SW 1271 (cell line): ENCODE measurements at places on chromosomes 4 and X.

- DNase-seq, result no peak
Measured at GRCh38 chr4:181702864-181703495, 540.2 kb upstream of the TENM3 start.

GRCh38 chr4:139243448-139244365 lies 36.3 kb downstream of the MGARP start:
- peak; percentile 48 for DNase-seq

- no peak for DNase-seq
Measured at GRCh38 chr4:67437974-67438713, 107.2 kb downstream of the CENPC start.

DNA sequence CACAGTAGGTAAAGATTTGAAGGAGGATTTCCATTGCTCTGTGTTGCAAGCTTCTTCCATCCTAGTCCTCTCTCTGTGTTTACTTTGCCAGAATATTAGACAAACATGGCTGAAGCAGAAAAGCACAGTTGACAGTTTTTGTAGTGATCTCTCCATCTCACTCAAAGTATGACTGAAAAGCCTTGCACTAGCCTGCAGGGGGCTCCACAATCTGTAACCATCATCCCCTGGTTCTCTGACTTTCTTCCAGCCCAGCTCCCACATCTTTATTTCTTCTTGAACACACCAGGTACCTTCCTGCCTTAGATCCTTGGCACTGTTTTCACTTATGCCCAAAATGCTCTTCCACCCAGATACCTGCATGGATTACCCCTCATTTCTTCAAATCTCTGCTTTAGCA lies 34.1 kb upstream of the HHIP start:
- no peak for DNase-seq

GRCh38 chrX:105752338-105752956 lies 69.9 kb upstream of the NRK start:
- DNase-seq, result no peak

GRCh38 chr4:16579866-16580265 lies 318.6 kb downstream of the LDB2 start:
- DNase-seq, result no peak

DNA sequence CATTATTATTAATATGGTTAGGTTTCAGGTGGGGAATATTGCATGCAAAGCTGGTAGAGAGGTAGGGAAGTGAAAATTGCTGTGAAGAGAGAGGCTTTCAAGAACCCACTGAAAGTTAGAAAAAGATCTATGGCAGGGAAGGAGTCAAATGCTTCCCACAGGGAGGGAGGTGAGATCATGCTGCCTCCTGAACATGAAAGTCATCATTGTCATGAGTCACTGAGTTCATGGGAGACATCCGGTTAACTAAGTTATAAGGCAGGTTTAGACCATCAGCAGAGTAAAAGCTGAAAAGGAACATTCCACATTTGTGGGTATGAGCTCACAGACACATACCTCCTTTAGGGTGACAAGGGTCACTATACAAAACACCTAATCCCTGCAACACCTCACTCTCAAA lies 16.2 kb downstream of the GATB start:
- peak; percentile 65 for DNase-seq

GRCh38 chrX:16002185-16002584 lies 121.2 kb upstream of the GRPR start:
- DNase-seq, result no peak

- DNase-seq, result no peak
Measured at GRCh38 chrX:3256868-3257267, 89.6 kb downstream of the MXRA5 start.

DNA sequence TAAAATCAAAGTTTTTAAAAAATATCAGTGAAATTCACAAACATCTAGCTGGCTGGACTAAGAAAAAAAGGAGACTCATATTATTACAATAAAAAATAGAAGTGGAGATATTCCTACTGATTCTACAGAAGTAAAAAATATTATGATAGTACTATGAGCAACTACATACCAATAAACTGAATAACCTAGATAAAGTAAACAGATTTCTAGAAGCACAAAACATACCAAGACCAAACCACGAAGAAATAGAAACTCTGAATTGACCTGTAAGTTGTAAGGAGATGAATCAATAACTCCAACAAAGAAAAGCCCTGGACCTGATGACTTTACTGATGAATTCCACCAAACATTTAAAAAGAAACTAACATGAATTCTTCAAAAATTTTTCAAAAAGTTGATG lies 867.3 kb downstream of the PCDH18 start:
- DNase-seq, result no peak

DNA sequence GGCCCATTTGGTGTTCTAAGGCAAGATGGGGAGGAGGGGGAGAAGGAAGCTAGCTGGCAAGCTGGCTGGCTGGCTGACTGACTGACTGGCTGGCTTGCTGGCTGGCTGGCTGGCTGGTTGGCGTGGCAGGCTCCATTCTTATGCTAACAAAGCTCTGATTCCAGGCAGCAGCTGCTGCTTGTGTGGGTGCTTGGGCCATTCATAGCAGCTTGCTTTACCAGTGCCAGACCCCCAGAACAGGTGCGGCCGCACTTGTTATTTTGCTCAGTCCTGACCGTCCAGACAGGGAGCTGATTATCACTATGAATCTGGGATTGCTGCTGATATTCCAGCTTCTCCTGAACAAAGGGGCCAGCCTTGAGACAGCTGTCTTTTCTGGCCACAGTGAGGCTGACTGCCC lies 131.2 kb upstream of the PAK3 start:
- DNase-seq, result no peak

- no peak for DNase-seq
Measured at GRCh38 chrX:119698845-119699244, 5.9 kb upstream of the SEPTIN6 start.

DNA sequence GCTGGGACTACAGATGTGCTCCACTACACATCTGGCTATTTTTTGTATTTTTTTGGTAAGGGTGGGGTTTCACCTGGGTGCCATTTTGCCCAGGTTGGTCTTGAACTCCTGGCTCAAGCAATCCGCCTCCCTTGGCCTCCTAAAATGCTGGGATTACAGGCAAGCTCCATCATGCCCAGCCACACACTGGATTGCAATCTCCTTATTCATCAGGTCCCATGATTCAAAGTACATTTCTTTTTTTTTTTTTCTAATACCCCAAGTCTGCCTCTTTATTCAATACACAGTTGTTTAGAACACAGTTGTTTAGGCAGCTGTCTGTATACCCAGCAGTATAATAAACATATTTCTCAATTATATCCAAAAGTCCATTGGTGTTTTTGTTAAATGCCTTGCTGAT lies 130.3 kb upstream of the ARSJ start:
- DNase-seq, result no peak

- no peak for DNase-seq
Measured at GRCh38 chr4:171430495-171430894, 382.7 kb upstream of the GALNTL6 start.

DNA sequence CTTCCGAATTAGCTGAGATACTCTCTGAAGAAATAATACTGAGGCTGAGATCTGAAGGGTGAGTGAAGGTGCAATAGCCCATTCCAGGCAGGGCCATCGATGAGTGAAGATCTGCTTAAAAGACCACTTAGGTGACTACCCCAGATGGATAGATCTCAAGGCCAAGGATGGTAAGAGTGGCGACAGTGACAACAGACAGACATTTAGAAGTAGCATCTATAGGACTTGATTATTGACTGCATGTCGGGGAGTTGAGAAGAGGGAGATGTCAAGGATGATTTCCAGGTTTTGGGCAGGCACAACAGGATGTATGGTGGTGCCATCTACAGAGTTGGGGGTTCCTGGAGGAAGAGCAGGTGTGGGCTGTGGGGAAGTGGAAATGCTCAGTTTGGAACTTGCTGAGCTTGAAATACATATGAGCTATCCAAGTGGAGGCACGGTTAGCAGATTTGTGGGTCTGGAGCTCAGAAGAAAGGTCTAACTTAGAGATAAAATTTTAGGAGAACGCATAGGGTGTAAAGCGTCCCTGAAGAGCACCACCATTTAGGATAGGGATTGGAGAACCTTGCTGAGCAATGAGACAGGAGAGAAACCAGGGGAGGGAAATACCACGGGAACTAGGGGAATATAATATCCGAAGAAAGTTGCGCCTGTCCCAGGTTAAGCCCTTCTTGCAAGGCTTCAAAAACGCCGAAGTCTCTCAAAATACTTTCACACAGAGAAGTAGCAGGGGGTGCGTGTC lies 688 bp downstream of the UFSP2 start:
- DNase-seq, result peak; percentile 57

DNA sequence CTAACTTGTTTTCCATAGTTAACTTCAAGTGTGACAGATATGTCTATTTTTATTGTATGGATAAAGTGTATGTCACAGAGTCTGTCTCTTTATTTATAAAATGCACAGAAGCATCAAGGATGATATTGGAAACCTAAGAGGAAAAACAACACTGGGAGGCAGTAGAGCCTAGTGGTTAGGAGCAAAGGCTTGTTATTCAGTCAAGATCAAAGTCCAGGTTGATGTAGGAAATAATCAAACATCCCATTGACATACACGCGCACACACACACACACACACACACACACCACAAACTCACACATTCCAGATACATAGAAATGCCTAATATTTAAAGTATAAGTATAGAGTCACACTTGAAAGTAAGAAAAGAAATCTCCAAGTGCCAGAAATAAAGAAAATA lies 206.8 kb downstream of the CHRDL1 start:
- no peak for DNase-seq

GRCh38 chr4:181645489-181645888 lies 597.7 kb upstream of the TENM3 start:
- no peak for DNase-seq

- no peak for DNase-seq
Measured at GRCh38 chr4:70749313-70749712, 27.5 kb downstream of the RUFY3 start.

DNA sequence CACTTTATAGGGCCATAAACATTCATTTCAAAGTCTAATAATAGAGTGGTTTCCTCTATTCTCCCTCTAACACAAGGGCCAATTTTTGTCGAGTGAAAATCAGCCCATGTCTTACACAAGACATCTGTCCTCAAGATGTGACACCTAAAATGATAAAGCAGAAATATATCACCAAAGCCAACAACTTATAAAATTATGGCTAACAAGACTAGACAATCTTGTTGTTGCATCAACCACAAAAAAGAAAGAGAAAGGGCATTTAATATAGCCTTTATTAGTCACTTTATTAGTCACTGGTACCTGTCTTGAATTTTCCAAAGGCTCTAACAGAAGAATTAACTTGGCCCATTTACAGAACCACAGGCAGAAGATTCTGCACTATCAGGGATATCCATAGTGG lies 161.6 kb downstream of the SMIM20 start:
- no peak for DNase-seq

GRCh38 chrX:1397001-1397400 lies 5.1 kb upstream of the SLC25A6 start:
- no peak for DNase-seq

DNA sequence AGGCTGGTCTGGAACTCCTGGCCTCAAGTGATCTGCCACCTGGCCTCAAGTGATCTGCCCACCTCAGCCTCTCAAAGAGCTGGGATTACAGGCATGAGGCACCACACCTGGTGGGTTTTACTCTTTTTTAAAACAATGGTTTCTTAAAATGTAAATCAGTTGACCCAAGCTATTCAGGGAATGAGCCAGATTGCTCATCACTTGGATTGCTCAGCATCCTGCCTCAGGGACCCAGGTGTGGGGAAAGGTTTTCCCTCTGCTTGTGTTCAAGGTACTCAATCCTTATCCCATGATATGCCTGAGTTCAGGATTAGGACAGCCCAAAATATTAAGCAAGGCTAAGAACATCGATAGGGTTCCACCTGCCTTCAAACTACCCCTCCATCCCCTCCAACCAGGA lies 67.4 kb downstream of the CHRNA9 start:
- no peak for DNase-seq

DNA sequence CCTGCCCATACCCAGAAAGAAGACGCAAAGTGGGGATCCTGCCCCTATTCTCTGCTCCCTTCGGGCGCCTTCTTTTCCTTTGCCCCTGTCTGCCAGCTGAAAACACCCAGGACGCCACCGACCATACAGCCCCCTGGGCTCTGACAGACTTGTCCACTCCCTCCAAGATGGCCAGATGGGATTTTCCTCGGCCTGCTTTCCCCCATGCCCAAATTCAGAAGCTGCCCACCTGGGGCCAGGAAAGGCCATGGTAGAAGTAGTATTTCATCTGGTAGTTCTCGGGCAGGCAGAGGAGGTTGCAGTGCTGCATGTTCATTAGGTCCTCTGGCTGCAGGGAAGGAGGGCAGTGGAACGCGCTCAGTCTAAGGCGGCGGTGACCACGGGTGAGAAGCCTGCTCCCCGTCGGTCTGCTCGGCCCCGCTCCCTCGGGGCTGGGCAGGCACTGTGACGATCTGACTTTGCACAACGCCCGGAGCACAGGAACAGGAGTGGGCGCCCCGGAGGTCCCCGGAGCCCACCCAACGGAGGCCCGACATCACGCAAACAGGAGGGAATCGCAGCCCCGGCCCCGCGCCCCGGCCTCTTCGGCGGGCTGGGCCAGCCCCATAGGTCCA lies 582 bp downstream of the NAA10 start:
- DNase-seq, result no peak

GRCh38 chrX:39059866-39060265 lies 258.6 kb downstream of the MID1IP1 start:
- no peak for DNase-seq

DNA sequence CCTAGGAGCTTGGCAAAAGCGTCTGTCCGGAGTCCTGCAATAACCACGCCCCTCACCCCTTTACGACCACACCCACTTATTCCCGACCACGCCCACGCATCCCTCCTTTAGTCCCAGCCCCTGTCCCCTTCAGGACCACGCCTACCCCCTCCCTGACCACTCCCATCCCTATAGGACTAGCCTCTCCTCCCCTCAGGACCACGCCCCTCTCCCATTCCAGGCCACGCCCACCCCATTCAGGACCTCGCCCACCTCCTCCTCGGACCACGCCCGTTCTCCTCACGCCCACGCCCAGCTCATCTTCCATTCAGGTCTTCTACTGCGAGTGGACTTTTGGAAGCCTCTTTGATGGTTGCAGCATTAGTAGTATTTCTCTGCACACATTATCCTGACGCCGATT lies 131.2 kb upstream of the STX18 start:
- DNase-seq, result peak; percentile 23

- no peak for DNase-seq
Measured at GRCh38 chrX:133723930-133724329, 261.5 kb downstream of the GPC3 start.

DNA sequence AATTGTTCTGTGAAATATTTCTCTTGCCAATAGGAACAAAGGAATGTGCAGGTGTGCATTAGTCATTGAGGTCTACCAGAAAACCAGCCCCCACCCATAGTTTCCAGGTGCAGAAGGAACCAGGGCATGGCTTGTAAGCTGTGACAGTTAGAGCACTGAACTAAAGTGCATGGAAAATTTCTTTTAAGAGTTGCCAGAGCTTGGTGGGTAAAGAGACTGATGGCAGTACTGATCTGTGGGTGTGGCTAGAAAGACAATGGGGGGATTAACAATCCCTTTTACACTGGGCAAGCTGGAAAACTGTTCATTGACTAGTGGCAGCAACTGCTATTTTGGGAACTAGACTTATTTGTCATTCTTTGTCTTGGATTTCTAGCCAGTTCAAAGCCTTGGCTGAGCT lies 326.9 kb downstream of the PCDH19 start:
- DNase-seq, result no peak

DNA sequence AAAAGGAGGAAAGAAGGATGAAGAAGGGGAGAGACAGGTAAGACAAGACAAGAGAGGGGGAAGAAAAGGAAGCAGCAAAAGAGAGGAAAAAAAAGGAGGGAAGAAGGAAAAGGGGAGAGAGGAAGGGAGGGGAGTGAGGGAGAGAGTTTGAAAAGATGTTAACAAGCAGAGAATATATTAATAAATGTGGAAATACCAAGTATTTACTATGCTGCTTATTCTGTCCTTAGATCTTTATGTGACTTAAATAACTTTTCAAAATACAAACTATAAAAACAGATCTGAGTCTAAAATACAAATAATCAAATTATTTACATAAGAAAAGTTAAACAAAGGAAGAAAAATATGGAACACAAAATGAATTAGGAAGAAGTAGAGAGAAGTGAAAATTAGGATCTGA lies 18.4 kb upstream of the COX18 start:
- no peak for DNase-seq
